ENCODE measurements at places on chromosomes 12 and 14. TPM values are rescaled to one million over a fixed set of nuclear protein-coding genes. Genes with fewer than 3 reads are reported as not detected.

PLEKHH1 gene
- 2.5 TPM for total RNA-seq

NANOG gene
- not detected for total RNA-seq

PALS1 gene
- 7.6 TPM for total RNA-seq

DBX2 gene
- not detected for total RNA-seq

LMNTD1 gene
- not detected for total RNA-seq

CLEC2D gene
- total RNA-seq: 176 TPM

Measured in activated naive CD4-positive, alpha-beta T cell treated with anti-CD3 and anti-CD28 coated beads for 36 hours (primary cell).